ENCODE measurements at places on chromosomes 4 and X.
A peak's percentile ranks its signal among the peaks of the same experiment; 100 is the strongest.

DNA sequence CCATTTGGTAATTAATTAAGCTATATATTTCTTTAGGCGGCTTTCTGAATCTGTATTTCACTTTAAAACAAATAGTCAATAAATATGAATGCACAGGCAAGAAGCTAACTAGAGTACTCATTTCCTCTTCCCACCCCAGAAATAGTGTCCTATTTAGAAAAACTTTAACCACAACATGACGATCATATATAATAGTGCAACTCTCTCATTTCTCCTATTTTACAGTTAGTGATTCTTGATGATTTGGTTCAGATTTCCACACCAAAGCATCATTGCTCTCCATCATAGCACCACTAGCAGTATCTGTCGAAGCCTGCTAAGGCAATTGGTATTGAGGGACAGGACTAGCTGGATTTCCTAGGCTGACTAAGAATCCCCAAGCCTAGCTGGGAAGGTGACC, 184.0 kb upstream of the GALNTL6 start:
- DNase-seq, result no peak

- DNase-seq, result no peak
These were observed 54.8 kb downstream of the CCDC149 start for GRCh38 chr4:24858026-24858425.

- DNase-seq, result no peak
These were observed 68.0 kb downstream of the NFKB1 start for GRCh38 chr4:102569200-102569599.

GRCh38 chr4:67934628-67935027, 28.7 kb downstream of the TMPRSS11A start:
- no peak for DNase-seq

DNA sequence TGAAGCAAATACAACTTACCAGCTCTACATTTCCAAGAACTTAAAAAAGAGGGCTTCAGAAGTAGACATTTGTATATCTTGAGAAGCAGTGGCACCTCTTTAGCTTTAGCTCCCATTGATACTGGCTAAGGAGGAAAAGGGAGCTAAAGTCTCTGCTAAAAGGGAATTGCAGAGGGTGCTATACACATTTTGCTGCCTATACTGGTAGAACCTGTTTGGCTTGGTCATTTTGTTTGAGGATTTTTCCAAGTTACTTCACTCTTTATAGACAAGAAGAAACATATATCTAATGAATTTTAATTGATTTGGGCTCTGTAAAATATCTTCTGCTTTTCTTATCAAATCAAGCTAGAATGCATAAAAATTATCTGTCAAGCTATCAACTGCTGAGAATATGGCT, 11.8 kb downstream of the PAPSS1 start:
- DNase-seq, result no peak

DNA sequence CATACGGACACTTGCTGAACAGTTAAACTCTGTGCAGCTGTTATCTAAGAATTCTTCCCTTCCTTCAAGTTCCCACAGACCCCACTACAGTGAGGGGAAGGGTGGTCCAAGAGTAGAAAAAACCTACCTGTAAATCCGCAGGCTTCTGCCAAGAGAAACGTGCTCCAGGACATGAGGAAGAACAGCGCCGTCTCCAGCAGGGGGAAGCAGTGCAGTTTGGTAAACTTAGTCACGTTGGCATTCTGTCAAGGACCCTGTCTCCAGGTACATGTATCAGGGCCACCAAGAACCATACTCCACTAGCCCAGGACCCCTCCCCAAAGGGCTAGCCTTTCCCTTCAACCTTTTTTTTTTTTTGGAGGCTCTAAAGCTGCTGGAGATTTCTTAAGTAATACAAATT, 79.9 kb downstream of the CHST7 start:
- no peak for DNase-seq

- peak; percentile 38 for DNase-seq
These were observed 407 bp upstream of the ZC4H2 start for GRCh38 chrX:64976673-64977040.

GRCh38 chr4:162836773-162837172, 329.9 kb downstream of the NAF1 start:
- DNase-seq, result no peak

- no peak for DNase-seq
These were observed 27.6 kb upstream of the CFAP299 start for GRCh38 chr4:80307774-80308465.

GRCh38 chrX:69163936-69164741, 1.1 kb downstream of the PJA1 start:
- DNase-seq, result no peak

DNA sequence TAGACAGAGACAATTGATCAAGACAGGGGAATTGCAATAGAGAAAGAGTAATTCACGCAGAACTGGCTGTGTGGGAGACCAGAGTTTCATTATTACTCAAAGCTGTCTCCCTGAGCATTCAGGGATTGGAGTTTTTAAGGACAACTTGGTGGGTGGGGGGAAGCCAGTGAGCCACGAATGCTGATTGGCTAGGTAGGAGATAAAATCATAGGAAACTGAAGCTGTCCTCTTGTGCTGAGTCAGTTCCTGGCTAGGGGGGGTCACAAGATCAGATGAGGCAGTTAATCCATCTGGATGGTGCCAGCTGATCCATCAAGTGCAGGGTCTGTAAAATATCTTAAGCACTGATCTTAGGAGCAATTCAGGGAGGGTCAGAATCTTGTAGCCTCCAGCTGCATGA, 358.6 kb downstream of the GPM6A start:
- no peak for DNase-seq

DNA sequence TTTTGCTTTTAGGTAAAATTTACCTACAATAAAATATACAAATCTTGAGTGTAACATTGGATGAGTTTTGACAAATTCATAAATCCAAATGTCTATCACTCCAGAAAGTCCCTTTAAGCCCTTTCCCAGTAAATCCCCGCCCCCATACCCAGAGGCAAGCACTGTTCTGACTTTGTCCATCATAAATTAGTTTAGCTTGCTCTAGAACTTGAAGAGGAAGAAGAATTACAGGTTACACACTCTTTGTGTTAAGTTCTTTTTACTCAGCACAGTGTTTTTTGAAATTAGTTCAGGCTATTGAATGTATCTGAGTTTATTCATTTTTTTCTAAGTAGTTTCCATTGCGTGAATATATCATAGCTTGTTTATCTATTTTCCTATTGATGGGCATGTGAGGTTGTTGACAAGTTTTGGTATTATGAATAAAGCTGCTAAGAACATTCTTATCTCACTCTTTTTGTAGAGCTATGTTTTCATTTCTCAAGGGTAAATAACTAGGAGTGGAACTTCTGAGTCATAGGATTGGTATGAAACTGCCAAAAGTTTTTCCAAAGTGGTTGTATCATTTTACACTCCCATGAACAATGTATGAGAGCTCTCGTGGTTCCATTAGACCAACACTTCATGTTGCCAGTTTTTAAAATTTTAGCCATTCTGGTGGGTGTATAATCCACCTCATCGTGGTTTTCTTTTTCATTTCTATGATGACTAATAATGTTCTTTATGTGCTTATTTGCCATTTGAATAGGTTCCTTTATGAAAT, 22.4 kb upstream of the HPSE start:
- peak; percentile 63 for DNase-seq

DNA sequence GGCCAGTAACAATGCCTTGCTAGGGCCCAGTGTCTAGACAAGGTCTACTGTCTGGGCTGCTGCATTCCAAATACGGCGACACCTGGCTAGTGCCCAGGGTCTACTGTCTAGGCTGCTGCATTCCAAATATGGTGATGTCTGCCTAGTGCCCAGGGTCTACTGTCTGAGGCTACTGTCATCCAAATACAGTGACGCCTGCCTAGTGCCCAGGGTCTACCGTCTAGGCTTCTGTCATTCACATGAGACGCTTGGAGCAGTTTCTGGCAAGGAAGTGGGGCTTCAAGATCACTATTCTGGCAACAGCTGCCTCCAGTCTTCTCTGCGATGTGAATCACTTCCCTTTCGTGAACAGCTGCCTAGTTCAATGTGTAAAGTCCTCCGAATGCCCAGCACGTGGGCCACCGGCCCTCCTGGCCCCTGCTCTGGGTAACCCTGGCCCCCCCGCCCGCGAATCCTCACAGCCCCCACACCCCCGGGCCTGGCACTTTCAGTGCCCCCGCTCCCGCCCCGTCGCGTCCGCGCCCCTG, 12.7 kb downstream of the ACOX3 start:
- peak; percentile 91 for DNase-seq

DNA sequence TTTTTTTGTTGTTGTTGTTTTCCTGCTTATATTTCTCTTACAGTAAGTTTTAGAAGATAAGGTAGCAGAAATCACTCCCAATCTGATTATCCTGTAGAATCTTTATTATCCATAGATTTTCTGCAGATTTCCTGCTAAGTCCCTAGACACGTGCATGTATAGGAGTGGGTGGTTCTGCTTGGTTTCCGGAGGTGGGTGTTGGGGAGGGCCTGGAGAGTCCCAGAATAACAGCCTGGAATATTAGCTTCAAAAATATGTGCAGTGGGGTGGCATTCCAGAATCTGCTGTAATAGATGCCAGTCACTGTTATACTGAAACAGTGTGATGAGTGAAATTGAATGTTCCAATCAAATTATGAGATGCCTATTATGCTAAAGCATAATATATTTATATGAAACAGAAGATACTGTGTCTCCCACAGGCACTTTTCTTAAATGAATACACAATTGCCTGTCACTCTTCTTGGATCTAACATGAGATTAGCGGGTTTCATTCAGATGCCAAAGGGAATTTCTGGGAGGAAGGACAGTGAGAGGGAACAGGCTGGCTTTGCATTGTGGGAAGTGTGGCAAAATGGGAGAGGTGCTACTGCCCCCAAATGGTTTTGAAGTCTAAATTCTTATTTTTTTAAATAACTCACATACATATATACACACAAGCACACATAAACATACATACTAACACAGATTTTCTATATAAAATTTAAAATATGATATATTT, 37.6 kb downstream of the C4orf50 start:
- peak; percentile 74 for DNase-seq

GRCh38 chr4:13088726-13089658, 395.1 kb downstream of the RAB28 start:
- DNase-seq, result no peak

DNA sequence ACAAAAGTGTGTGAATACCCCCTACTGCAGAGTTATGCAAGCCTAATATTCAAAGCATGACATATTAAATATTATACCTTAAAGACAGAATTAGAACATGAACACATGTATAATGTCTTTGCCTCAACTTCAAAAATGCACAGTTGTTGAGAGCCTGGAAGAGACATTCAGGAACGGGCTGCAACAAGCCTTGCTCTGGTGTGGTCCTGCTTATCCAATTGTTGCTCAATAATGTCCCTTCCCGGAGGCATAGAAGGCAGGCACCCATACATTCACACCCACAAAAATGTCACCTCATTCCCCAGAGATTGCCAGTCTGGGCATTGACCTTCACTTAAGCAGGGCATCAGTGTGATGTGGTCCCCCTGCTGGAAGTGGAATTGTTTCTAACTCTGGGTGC, 238.8 kb downstream of the CBR4 start:
- DNase-seq, result no peak

- peak; percentile 87 for DNase-seq
These were observed 7.2 kb upstream of the NEUROG2 start for GRCh38 chr4:112523008-112523721.

Data from osteoblast (primary cell).